Foreskin keratinocyte (primary cell): ENCODE measurements at places on chromosomes 1 and 21. TPM values are rescaled to one million over a fixed set of nuclear protein-coding genes. Genes with fewer than 3 reads are reported as not detected.

Gene CYP4A22
- total RNA-seq: not detected in 2 replicates

Gene LPGAT1
- total RNA-seq: 30.9 and 32.1 TPM in 2 replicates

Gene CSMD2
- total RNA-seq: 1.9 and 3.5 TPM in 2 replicates

Gene OLIG2
- not detected in 2 replicates for total RNA-seq
